ENCODE measurements at places on chromosomes 11 and 22.

GRCh38 chr11:11743216-11743615 lies 98.6 kb upstream of the USP47 start:
- no peak for DNase-seq

- no peak for DNase-seq
Measured at GRCh38 chr22:33209930-33210784, 152.0 kb upstream of the SYN3 start.

DNA sequence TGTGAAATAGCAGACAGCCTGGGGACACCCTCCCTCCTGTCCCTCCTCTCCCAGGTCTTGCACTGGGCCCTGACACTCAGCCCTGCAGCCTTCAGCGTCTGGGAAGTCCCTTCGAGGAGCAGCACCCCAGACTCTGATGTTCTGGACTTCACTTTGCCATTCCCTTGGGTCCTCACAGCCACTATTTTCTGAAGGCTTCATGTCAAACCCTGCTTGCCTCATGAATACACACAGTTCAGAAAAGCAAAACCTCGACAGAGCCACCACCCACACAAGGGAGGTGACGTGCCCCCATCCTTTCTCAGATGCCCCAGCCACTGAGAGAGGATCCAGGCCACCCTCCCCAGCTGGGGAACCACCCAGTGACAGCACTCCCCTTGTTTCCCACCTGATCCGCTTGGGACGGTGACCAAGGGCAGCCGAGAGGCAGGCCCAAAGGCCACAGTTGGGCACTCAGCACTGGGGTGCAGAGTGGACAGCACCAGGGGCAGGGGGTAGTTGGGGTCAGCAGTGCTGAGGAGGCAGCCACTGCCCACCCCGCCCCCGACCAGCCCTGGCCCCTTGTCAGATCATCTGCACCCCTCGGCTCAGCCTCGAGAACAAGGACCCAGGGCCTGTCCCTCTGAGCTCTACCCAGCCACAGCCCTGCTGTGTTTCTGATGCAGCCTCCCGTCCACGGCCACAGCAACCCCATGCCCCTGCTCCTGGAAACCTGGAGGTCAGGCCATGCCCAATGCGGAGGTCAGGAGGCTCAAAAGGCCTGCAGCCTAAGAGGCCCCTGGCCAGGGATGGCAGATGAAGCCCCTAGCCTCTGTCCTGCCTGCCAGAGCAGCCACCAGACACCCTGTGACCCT lies 3.1 kb upstream of the TNNT3 start:
- DNase-seq: no peak

DNA sequence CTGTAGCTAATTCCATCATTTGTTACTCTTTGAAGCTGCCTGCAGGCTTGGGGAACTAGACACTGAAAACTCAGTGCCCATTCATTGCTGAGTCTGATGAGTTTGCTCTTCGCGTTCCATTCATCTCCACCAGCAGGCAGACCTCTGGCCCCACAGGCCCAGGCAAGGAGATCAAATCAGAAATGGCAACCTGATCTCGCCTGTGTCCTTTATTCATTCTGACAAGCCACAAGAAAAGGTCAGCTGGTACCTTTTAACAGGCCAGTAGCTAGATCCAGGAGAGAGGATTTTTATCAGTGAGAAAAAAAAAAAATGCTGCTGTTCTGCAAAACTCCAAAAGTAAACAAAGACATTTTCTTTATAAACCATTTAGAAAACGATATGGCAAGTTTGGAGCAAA lies 742.5 kb downstream of the ETS1 start:
- DNase-seq: no peak

DNA sequence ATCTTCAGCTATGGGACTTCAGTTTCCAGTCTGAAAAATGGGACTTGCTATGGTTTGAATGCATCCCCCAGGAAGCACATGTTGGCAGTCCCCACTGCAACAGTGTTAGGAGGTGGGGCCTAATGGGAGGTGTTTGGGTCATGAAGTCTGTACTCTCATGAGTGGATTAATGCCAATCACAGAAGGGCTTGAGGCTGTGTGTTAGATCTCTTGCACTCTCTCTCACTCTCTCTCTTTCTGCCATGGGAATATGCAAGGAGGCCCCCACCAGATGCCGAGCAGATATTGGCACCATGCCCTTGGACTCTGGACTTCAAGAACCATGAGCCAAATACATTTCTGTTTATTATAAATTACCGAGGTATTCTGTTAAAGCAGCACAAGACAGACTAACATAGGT lies 7.8 kb upstream of the AP1B1 start:
- no peak for DNase-seq

DNA sequence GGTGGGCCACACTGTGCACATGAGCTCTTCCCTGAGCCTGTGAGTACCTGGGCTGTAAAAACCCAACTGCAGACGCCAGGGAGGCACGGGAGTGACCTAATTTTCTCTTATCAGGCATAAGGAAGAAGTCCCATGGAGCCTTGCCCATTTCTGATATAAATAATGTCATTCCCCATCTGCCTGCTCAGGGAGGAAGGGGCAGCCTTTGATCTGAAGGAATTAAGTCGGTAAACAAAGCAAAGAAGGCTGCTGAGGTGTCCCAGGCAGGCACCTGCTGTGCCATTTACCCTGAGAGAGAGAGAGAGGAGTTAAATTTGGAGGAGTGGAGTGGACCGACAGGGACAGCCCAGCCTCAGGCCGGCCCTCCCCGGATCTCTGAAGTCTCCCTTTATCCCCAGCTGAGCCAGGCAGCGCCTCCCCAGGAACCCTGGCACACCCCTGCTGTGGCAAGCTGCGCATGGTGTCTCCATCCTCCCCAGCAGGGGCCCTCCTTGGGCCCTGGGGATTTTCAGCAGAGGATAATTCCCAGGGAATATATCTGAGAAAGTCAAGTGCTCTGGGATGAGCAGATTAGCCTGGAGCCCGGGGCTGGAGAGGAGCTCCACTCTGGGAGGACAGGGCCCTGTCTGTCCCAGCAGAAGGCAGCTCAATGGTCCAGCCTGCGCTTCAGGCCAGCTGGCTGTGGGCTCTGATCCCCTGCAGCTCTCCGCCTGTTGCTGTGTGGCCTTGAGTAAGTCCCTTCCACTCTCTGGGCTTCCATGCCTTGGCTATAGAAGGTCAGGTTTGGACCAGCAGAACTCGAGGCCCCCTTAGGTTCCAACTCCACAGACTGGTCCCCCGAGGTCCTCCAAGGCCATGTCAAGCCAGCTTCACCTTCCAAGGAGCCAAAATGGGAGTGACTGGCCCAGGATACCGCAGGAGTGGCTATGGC lies 17.5 kb upstream of the CABP7 start:
- DNase-seq: no peak

GRCh38 chr11:125344846-125345420 lies 151.1 kb downstream of the FEZ1 start:
- DNase-seq: no peak

DNA sequence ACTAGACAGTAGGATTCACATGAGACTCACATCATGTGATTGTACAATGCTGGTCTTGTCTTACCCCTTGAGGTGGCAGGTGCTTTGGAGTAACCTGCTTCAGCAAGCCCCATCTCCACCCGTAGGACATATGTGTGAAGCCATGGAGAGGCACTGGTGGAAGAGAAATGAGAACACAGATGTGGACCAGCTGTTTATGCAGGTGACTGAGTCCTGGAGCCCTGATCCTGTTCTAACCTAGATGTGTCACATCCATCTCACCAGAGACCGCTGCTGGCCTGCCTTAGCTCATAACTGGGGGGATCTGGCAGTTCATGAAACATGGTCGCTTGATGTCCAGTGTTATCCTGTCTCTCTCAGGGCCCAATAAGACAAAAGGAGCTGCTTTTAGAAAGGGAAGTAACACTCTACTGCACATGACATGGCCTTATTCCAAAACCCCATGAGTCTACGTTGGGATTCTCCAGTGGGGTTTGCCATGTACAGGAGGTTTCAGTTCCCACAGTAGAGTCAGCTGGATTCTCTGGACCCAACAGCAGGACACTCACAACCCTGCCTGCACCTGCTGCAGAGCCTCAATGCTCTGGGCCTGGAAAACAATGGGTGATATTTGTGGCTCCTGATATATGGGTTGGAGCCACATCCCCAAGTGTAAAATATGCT lies 62.0 kb downstream of the GGTLC2 start:
- DNase-seq: no peak

DNA sequence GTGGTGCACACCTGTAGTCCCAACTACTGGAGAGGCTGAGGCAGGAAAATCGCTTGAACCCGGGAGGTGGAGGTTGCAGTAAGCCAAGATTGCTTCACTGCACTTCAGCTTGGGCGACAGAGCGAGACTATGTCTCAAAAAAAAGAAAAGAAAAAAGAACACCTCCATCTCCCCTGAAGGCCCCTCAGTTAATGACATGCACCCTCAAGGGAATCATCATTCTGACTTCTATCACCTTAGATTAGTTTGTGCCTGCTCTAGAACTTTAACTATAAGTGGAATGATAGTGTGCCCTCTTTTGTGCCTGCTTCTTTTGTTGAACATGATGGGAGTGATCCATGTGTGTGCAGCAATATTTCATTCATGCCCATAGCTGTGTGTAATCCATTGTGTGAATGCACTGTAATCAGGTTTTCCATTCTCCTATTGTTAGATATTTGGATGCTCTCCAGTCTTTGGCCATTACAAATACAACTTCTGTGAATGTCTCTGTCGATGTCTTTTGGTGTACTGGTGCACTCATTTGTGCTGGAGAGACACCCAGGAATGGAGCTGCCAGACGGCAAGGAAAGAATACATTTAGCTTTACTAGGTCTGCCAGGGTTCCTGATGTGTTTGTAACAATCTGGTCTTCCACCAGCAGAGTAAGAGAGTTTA lies 883 bp upstream of the VPREB3 start:
- no peak for DNase-seq

DNA sequence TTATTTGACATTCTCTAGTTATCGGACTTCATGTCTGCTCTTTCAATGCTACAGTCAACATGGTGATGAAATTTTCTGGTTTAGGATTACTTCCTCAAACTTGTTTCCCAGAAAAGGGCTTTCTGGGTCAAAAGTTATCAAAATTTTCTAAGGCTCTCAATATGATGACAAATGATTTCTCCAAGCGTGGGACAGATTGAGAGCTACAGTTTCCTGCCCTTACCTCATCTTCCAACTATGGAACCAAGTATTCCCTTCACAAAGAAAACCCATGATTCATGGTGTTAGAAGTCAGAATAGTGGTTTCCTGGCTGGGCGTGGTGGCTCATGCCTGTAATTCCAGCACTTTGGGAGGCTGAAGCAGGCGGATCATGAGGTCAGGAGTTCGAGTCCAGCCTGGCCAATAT lies 17.8 kb downstream of the MYO18B start:
- peak; percentile 12 for DNase-seq

- DNase-seq: no peak
Measured at GRCh38 chr11:6258571-6259081, 1.0 kb upstream of the CCKBR start.

GRCh38 chr11:71307811-71308645 lies 55.7 kb upstream of the SHANK2 start:
- no peak for DNase-seq

DNA sequence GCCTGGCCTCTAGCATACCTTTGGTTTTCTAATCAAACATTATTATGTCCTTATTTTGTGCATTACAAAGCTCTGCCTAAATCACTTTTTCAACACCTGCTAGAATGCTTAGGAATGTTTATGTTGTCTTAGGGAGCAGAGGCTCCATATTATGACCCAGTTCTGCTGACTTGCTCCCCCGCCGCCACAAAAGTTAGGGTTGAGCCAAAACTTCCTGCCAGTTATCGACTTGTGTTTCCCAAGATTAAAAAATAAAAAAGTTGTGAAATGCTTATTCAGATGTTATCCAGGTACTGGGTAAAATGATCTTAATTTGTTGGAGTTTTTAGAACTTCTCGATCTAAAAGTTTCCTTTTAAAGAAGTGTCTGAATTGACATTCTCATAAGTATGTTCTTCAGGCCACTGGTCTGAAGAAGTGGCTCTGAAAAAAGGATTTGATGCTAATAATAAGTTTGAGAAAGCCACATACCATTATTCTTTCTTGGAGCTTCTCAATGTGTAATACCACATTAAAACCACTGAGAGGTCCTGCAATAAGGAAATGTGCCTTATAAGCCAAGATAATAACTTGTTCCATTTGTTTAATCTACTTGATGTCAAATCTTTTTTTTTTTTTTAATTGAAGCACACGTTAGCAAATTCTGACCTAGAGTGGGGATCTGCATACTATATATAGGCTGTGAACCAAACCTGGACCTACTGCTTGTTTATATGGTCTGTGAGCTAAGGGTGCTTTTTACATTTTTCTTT lies 2.2 kb downstream of the RNF185 start:
- no peak for DNase-seq

- no peak for DNase-seq
Measured at GRCh38 chr11:134365011-134365925, 33.5 kb downstream of the GLB1L2 start.

GRCh38 chr11:70031631-70032469 lies 46.3 kb upstream of the ANO1 start:
- DNase-seq: no peak

- no peak for DNase-seq
Measured at GRCh38 chr11:46632502-46632901, 15.1 kb downstream of the ATG13 start.

DNA sequence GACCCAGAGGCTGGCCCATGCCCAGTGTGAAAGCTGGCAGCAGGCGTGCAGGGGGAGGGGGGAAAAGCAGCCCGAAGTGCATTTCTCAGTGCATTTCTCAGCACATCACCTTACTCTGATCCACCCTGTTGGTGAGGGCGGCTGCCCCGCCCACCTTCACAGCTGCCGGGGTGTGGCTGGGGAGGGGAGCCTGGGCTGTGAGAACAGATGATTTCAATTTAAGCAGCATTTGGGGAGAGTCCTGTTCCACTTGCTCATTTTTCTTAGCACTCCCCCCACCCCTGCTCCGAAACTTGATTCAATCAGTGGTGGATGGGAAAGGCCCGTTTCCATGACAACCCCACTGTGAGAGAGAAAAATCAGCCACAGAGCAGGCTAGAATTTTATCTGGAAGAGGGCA lies 84.8 kb downstream of the SNX19 start:
- DNase-seq: no peak

DNA sequence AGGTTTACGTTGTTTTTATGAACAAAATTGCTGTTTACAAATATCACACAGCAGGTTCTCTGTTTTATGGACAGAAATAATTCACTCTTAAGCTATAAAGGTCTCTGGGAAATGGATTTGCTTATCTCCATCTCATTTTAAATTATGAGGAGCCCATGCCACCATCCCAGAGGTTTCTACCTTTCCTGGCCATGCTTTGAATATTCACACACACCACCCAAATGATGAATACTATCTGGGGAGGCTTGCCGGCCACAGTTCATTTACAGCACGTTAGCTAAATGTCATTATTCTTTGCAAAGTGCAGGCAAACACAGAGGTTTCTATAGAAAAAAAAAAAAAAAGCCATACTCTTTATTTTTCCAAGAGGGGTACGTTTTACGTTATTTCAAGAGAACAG lies 1446.7 kb downstream of the FAM181B start:
- no peak for DNase-seq

DNA sequence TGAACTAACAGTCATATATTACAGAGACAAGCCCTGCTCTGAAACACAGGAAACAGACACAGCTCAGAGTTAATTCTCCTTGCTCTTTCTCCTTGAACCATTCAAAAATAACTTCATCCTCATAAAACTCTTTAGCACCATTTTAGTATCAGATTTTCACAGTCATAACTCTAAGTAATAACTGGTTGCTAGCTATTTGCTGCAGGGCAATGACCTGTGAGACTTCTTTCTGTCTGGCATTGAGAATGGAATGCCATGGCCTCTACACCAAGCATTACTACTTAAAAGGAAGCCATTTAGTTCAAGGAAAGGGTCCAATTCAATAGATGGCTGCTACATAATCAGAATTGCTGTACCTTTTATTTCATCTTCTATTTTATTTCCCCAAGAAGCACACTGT lies 186.6 kb upstream of the CCDC90B start:
- no peak for DNase-seq

Data from GOT3 (cell line).